ENCODE measurements at places on chromosomes 12 and 14.

- DNase-seq, result no peak
These were observed 52.9 kb downstream of the APOBEC1 start for GRCh38 chr12:7612851-7613250.

DNA sequence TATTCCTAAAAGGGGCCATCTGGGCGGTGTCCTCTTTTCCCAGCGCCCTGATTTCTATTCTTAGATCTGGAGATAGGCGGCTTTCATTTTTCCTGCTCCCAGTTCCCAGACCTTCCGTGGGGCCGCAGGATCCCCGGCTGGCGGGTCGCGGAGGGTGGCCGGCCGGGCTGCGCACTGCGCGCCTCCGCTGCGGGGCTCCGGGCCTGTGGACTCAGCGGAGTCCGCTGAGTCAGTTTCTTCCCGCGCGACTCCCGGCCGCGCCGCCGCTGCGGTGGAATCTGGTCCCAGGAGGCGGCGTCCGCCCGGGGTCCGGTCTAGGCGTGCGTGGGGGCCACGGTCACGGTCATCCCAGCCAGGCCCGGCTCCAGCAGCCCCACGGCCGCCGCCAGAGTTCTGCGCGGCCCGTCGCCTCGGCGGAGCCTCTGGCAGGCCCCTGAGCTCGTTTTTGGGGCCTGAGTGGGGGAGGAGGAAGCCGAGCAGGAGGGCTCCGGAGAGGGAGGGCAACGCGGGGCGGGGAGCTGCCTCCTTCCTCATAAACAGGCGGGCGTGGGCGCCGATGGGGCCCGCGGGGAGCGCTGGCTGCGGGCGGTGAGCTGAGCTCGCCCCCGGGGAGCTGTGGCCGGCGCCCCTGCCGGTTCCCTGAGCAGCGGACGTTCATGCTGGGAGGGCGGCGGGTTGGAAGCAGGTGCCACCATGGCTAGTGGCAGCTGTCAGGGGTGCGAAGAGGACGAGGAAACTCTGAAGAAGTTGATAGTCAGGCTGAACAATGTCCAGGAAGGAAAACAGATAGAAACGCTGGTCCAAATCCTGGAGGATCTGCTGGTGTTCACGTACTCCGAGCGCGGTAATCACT is at the start of gene LRRK2:
Gene LRRK2 (plus strand): TSS at position 559 of the 853 bp plus-strand sequence. CDS start 135 bp downstream, at position 694.
- no peak for DNase-seq

DNA sequence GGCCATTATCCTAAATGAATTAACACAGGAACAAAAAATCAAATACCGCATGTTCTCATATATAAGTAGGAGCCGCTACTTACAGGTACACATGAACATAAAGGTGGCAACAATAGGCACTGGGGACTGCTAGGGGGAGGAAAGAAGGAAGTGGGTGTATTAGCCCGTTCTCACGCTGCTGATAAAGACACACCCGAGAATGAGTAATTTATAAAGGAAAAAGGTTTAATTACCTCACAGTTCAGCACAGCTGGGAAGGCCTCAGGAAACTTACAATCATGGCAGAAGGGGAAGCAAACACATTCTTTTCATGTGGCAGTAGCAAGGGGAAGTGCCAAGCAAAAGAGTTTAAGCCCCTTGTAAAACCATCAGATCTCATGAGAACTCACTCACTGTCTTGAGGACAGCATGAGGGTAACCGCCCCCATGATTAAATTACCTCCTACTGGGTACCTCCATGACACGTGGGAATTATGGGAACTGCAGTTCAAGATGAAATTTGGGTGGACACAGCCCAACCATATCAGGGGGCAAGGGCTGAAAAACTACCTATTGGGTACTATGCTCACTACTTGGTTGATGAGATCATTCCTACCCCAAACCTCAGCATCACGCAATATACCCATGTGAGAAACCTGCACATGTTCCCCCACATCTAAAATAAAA is 16.4 kb upstream of the MIA2 start:
- DNase-seq, result no peak

GRCh38 chr14:33110737-33111443 is 172.2 kb downstream of the NPAS3 start:
- DNase-seq, result no peak

DNA sequence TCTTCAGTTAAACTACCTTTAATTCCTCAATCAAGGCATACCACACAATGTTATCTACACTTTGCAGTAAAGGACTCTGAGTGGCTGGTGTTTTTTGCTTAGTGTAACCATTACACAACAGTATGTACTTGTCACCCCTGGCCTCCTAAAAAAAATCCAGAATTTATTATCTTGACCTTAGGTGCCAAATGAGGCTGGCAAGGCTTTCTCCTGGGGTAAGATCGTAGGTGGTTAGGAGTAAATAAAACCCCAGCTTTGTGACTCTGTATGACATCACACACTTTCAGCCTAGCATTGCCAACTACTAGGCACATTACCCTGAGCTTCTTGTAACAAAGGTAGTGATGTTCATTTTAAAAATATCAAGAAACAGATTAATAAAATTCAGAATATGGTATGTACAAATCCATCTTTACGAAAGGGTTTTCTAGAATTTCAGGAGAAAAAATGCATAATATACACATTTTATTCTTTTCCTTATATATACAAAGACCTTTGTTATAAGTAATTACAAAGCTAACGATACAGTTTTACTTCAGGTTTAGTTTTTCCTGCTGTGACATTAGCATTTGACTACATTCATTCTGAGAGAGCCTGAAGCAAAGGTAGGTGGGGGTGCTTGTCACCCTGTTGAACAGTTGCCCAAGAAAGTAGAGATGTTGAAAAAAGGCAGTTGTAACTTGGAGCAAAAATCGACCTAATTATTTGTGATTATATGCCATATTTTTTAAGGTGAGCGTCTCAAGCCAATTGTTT is 13.5 kb downstream of the TCL1A start:
- no peak for DNase-seq

GRCh38 chr12:87120440-87120839 is 864.2 kb upstream of the MGAT4C start:
- peak; percentile 90 for DNase-seq

DNA sequence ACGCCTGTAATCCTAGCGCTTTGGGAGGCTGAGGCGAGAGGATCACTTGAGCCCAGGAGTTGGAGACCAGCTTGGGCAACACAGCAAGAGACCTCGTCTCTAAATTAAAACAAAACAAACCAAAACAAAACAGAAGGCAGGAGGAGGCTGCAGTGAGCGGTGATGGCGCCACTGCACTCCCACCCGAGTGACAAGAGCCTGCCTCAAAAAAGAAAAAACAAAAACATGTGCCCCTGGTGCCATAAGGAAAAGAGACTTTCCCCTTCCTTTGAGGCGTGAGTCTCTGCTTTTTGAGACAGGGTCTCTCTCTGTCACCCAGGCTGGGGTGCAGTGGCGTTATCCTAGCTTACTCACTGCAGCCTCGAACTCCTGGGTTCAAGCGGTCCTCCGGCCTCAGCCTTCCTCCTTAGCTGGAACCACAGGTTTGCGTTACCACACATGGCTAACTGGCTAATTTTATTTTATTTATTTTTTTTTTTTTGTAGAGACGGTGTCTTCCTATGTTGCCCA is 9.0 kb upstream of the EAPP start:
- DNase-seq, result no peak

- DNase-seq, result no peak
These were observed 2.2 kb downstream of the PLEKHG6 start for GRCh38 chr12:6312529-6313325.

All from NCI-H510A (cell line).